CD4-positive, alpha-beta T cell (primary cell): ENCODE measurements at places on chromosomes 6 and 20. TPM values are rescaled to one million over a fixed set of nuclear protein-coding genes. Genes with fewer than 3 reads are reported as not detected.
A peak's percentile ranks its signal among the peaks of the same experiment; 100 is the strongest.

DNA sequence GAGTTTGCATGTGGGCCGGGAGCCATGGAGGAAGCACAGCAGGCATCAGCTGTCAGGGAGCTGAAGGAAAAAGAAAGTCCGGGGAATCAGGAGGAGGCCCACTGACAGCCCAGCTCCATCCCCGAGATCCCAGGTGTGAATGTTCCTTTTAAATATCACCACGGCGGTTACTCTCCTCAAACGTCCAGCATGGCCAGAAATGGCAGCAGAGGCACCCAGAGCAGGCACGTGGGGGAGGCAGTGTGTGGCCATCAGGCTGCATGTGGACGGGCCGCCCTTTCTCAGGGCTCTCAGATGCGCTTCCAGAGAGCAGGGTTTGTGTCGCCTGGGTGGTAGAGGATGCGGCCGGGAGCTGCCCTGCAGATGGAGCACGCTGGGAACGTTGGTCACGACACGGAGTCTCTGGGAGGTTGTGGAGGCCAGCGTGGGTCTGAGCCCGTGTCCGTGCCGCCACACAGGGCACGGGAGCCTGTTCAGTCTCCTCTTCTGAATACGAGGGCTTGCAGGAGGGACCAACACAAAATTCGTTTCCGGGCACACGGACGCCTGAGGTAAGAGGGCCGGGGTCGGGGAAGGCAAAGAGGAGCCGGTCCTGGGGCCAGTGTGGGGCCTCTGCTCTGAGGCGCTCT lies 45.3 kb upstream of the DACT2 start:
- H3K27me3 ChIP-seq: no peaks in the 10 kb centered on the region
- H3K4me1 ChIP-seq: peaks cover 2% of the 10 kb centered on the region
- no peaks in the 10 kb centered on the region for H3K36me3 ChIP-seq
- no peak for DNase-seq

GRCh38 chr6:137473598-137473997 lies 20.6 kb downstream of the OLIG3 start:
- H3K36me3 ChIP-seq: no peaks in the 10 kb centered on the region
- H3K27ac ChIP-seq: no peak overlapping the region
- no peak overlapping the region for H3K4me3 ChIP-seq
- peaks cover 4% of the 10 kb centered on the region for H3K27me3 ChIP-seq

GRCh38 chr20:57251344-57251743 lies 15.1 kb downstream of the BMP7 start:
- H3K27me3 ChIP-seq: peaks cover 13% of the 10 kb centered on the region
- no peak for DNase-seq
- no peaks in the 10 kb centered on the region for H3K36me3 ChIP-seq

GRCh38 chr6:28776269-28777146 lies 147.3 kb downstream of the TRIM27 start:
- peaks cover 90% of the 10 kb centered on the region for H3K27me3 ChIP-seq
- H3K36me3 ChIP-seq: no peaks in the 10 kb centered on the region
- no peak overlapping the region for H3K27ac ChIP-seq
- DNase-seq: no peak
- no peak overlapping the region for H3K4me3 ChIP-seq

GRCh38 chr20:25229486-25230165 lies 18.3 kb upstream of the PYGB start:
- no peaks in the 10 kb centered on the region for H3K4me1 ChIP-seq
- no peaks in the 10 kb centered on the region for H3K27me3 ChIP-seq
- no peak for DNase-seq

DNA sequence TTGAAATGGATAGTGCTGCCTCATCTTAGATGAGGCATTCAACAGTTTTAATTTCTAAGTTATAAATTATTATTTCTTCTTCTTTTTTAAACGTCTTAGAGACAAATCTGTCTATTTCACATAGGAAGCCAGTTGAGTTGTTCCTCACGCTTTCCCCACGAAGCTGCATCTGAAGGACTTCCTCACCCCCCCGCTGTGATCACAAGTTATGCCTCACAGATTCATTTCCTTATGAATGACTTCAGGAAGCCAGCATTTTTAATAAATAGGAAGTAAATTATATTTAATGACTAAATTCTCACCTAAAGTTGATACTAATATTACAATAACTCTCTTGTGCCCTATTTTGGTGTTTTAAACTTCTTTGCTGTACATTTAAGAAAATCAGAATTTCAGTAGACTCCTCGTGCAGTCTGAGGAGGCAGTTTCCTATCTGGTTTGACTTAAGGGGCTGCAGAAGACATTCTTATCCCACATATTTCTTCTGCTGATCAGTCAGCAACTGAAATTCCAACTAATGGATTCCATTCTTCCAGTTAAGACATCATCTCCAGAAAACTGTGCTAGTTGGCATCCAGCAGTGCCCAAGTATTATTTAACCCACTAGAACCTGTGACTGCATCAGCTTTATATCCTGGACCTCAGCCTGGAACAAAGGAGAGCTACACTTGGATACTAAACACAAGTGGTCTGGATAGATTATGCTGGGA lies 182.7 kb upstream of the CCN2 start:
- H3K27ac ChIP-seq: no peak overlapping the region
- H3K36me3 ChIP-seq: no peaks in the 10 kb centered on the region
- H3K4me1 ChIP-seq: no peaks in the 10 kb centered on the region
- no peaks in the 10 kb centered on the region for H3K27me3 ChIP-seq
- no peak for DNase-seq

GRCh38 chr6:65819152-65819551 lies 112.1 kb upstream of the EYS start:
- H3K4me3 ChIP-seq: no peak overlapping the region
- no peaks in the 10 kb centered on the region for H3K4me1 ChIP-seq
- no peaks in the 10 kb centered on the region for H3K36me3 ChIP-seq
- H3K27ac ChIP-seq: no peak overlapping the region
- DNase-seq: no peak

DNA sequence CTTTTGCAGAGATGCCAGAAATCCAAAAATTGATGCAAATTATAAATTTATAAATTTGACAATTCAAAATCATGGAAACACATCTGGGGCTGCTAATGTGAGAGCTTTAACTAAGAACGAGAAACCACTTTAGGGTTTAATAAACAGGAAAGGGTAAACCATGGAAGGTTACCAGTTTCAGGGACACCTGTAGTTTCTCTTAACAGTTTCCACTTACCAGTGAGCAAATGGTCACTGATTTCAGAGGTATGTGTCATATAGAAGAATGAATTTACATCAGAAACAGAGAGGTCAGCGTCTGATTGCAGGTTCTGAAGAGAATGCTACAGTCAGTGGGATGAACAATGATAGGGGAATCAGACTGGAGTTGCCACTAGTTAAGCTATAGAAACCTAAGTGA lies 24.8 kb upstream of the PCSK2 start:
- H3K36me3 ChIP-seq: no peaks in the 10 kb centered on the region
- no peaks in the 10 kb centered on the region for H3K4me1 ChIP-seq
- H3K27me3 ChIP-seq: no peaks in the 10 kb centered on the region
- no peak overlapping the region for H3K4me3 ChIP-seq

GRCh38 chr6:154800338-154800737 lies 67.1 kb downstream of the SCAF8 start:
- no peak for DNase-seq
- H3K27ac ChIP-seq: no peak overlapping the region
- H3K4me1 ChIP-seq: no peaks in the 10 kb centered on the region
- H3K4me3 ChIP-seq: no peak overlapping the region

DNA sequence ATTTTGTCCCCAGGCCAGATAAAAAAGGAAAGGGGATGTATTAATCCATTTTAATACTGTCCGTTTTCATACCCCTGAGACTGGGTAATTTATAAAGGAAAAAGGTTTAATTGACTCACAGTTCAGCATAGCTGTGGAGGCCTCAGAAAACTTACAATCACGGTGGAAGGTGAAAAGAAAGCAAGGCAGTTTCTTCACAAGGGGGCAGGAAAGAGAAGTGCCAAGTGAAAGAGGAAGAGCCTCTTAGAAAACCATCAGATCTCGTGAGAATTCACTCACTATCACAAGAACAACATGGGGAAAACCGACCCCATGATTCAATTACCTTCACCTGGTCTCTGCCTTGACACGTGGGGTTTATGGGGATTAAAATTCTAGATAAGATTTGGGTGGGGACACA lies 152.5 kb downstream of the IBTK start:
- DNase-seq: no peak
- H3K4me1 ChIP-seq: no peaks in the 10 kb centered on the region
- H3K36me3 ChIP-seq: no peaks in the 10 kb centered on the region

GRCh38 chr6:75842191-75842590 lies 93.2 kb downstream of the MYO6 start:
- no peak overlapping the region for H3K27ac ChIP-seq
- H3K4me3 ChIP-seq: no peak overlapping the region
- no peaks in the 10 kb centered on the region for H3K36me3 ChIP-seq
- no peak for DNase-seq
- no peaks in the 10 kb centered on the region for H3K4me1 ChIP-seq
- H3K27me3 ChIP-seq: no peaks in the 10 kb centered on the region

DNA sequence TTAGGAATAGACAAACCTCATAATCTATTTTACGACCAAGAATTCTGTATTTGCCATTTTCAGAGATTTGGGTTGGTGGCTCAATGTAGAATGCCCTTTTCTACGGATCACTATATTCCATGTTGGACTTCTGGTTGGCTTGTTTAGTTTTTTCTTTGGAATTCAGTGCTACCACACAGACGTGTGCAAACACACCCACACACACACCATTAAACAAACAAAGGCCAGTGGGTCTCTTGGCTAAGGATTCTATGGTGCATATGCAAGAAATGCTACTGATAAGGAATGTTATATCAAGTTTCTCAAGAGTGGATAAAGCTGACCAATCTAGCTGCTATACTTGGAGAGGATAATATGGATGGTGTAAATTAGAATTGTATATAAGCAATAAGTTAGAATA lies 8.0 kb downstream of the ABT1 start:
- H3K4me3 ChIP-seq: no peak overlapping the region
- H3K4me1 ChIP-seq: peaks cover 11% of the 10 kb centered on the region
- DNase-seq: no peak
- peaks cover 6% of the 10 kb centered on the region for H3K36me3 ChIP-seq

- H3K27me3 ChIP-seq: peaks cover 45% of the 10 kb centered on the region
- peak; percentile 51 for DNase-seq
- no peak overlapping the region for H3K27ac ChIP-seq
- H3K4me1 ChIP-seq: peaks cover 14% of the 10 kb centered on the region
Observed at GRCh38 chr6:1396952-1397868, 7.8 kb downstream of the FOXF2 start.

DNA sequence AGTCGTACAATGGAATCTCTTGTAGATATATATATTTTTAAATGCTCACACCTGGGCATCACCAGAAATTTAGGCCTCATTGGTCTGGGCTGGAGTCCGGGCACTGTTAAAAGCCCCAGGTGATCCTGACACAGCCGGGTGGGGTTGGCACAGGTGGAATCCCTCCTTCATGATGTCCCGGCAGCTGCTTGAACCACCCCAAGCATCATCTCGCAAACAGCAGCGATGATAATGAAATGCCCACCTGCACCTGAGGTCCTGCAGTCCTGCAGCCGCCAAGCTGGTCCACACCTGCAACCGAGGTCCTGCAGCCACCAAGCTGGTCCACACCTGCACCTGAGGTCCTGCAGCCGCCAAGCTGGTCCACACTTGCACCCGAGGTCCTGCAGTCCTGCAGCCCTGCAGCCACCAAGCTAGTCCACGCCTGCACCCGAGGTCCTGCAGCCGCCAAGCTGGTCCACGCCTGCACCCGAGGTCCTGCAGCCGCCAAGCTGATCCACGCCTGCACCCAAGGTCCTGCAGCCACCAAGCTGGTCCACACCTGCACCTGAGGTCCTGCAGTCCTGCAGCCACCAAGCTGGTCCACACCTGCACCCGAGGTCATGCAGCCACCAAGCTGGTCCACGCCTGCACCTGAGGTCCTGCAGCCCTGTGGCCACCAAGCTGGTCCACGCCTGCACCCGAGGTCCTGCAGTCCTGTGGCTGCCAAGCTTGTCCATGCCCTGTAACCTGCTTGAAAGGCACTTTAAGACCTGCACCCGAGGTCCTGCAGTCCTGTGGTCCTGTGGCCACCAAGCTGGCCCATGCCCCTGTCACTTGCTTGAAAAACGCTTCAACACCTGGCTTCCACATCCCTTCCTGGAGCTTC lies 261.2 kb downstream of the DLL1 start:
- no peaks in the 10 kb centered on the region for H3K4me1 ChIP-seq
- no peaks in the 10 kb centered on the region for H3K36me3 ChIP-seq
- DNase-seq: peak; percentile 20
- no peak overlapping the region for H3K4me3 ChIP-seq
- no peaks in the 10 kb centered on the region for H3K27me3 ChIP-seq
- H3K27ac ChIP-seq: no peak overlapping the region

ID4 gene
- not detected for total RNA-seq

CLPSL2 gene
- not detected for total RNA-seq

C20orf144 gene
- 0.17 TPM for total RNA-seq

SNX21 gene
- total RNA-seq: 0.89 TPM
